Left kidney (tissue), 8 donors: ENCODE measurements at places on chromosomes 4 and X.

DNA sequence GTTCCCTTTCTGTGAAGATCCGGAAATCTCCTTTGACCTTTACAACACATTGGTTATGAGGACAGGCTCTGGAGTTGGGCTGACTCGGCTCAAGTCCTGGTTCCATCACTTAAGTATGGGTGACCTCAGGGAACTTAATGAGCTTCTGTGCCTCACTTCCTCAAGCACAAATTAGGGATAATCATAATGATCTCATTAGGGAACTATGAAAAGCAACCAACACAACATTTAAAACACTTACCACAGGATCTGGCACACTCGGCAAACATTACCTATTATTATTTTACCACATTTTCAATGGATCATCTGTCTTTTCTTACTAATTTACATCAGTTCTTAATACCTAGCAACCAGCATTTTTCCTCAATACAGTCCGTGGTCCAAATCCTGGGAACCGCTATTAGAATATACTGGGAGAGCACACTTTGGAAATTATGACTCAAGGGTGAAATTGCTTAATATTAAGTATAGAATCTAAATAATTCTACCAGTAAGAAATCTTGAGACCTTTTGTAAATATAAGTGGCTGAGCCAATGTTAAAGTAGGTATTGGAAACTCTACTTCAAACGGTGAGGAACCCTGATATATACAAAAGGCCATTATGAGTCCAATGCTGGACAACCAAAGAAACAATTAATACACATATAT lies 19.6 kb downstream of the ADGRA3 start:
- no peak for DNase-seq

- no peak for DNase-seq
Measured at GRCh38 chr4:151833174-151833573, 72.4 kb upstream of the GATB start.

DNA sequence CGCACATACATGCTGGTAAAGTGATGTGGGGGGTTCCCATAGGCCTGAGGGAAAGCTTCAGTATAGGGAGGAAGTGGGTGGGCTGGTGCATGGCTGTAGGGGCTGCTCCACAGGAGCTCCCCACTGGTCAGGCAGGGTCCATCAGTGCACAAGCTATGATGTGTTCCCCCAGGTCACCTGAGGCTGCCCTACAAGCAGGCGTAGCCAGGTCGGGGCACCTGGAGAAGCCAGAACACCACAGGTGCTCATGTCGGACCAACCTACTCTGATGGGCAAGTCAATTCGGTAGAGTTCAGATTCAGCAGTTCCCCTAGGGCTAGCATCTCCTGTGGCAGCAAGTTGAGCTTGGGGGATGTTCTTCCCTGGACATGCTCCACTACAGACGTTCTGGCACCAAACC lies 103.3 kb upstream of the EPHA5 start:
- DNase-seq: no peak

- DNase-seq: peak; percentile 71
Measured at GRCh38 chr4:65670331-65671031, at the start of gene EPHA5. TSS of gene EPHA5 (minus strand) at chr4:65670489. CDS start at chr4:65669742, 747 bp downstream.

- no peak for DNase-seq
Measured at GRCh38 chr4:168892475-168892874, 117.6 kb downstream of the CBR4 start.

DNA sequence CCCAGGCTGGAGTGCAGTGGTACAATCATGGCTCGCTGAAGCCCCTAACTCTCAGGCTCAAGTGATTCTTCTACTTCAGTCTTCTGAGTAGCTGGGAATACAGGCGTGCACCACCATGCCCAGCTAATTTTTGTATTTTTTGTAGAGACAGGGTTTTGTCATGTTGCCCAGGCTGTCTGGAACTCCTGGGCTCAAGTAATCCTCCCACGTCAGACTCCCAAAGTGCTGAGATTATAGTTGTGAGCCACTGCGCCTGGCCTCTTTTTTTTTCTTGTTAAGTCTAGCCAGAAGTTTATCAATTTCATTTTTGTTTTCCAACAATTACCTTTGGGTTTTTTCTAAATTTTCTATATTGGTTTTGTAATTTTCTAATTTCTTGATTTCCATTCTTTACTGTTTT lies 100.6 kb downstream of the GC start:
- DNase-seq: no peak

GRCh38 chr4:95181243-95181995 lies 367.4 kb downstream of the UNC5C start:
- DNase-seq: no peak

- no peak for DNase-seq
Measured at GRCh38 chrX:96591421-96591820, 93.2 kb upstream of the DIAPH2 start.
